ENCODE measurements at places on chromosomes 7 and 10. TPM values are rescaled to one million over a fixed set of nuclear protein-coding genes. Genes with fewer than 3 reads are reported as not detected.

DNA sequence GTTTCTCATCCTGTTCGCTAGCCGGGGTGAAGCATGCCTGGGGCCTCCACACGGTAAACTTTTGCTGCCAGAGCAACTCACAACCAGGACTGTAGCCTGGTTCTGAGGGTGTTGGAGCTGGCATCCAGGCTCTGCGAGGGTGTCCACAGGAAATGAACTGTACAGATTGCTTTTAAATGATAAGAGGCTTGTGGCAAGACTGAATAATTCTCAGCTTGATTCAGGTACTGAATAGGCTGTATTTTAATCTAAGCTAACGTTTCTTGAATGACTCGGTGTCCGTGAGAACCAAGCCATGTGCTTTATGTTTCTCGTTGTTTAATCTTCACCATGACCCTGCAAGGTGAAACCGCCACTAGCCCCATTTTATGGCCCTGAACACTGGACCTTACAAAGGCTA lies 49.3 kb downstream of the EEPD1 start:
- peaks cover 33% of the 10 kb centered on the region for H3K4me1 ChIP-seq
- no peak for DNase-seq
- no peaks in the 10 kb centered on the region for H3K36me3 ChIP-seq
- no peaks in the 10 kb centered on the region for H3K27me3 ChIP-seq
- no peak overlapping the region for H3K27ac ChIP-seq

GRCh38 chr7:117135553-117135891 lies 182.2 kb downstream of the ST7 start:
- H3K27me3 ChIP-seq = no peaks in the 10 kb centered on the region
- H3K4me3 ChIP-seq = no peak overlapping the region
- DNase-seq = no peak
- no peaks in the 10 kb centered on the region for H3K4me1 ChIP-seq

SPDYE18 gene
- total RNA-seq = 0.75 TPM

SPDYE1 gene
- total RNA-seq = not detected
